ENCODE measurements at places on chromosomes 1 and 21.

- DNase-seq = no peak
Observed at GRCh38 chr1:200538179-200538578, 82.4 kb downstream of the KIF14 start.

DNA sequence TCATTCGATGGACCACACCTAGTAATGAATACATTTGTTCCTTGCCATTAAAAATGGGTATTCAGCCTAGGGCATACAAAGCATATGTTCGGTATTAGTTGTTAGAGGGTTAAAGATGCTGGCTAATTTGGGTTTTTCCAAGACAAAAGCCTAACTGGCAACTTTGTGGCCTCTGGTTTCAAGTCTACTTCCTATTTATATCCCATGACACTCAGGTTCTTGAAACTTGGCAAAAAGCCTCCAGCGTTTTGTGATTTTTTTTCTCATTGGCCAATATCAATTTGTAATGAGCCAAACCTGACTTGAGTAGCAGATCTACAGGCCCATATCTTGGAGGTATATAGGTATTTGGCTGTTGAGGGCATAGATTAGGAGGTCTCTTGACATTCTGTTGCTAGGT is 75.3 kb downstream of the C1orf21 start:
- no peak for DNase-seq

GRCh38 chr1:61616830-61617229 is 108.1 kb downstream of the TM2D1 start:
- DNase-seq = no peak

DNA sequence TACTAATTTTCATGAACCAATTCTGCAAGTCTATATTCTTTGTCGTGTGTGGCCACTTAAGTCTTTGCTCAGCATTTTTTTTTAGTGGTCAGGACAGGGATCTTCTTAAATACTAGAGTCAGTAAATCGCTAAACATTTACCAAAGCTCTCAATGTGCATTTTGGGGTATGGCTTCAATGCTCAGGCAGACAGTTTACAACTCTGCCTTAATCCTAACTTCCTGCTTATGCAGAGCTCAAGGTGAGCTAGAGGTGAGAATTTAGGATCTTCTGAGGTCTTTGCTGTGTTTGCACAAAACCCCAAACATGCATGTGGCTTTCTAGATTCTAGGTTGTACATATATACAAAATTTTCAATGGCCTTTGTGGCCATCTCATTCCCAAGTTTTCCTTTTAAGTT is 153.0 kb downstream of the DNM3 start:
- DNase-seq = no peak

Measured in NCI-H446 (cell line).